ENCODE measurements at places on chromosomes 13 and 19. TPM values are rescaled to one million over a fixed set of nuclear protein-coding genes. Genes with fewer than 3 reads are reported as not detected.

TSKS gene
- total RNA-seq, result 0.52 TPM

CYP2A6 gene
- not detected for total RNA-seq

IRGC gene
- not detected for total RNA-seq

SELENOV gene
- 3.1 TPM for total RNA-seq

DNA sequence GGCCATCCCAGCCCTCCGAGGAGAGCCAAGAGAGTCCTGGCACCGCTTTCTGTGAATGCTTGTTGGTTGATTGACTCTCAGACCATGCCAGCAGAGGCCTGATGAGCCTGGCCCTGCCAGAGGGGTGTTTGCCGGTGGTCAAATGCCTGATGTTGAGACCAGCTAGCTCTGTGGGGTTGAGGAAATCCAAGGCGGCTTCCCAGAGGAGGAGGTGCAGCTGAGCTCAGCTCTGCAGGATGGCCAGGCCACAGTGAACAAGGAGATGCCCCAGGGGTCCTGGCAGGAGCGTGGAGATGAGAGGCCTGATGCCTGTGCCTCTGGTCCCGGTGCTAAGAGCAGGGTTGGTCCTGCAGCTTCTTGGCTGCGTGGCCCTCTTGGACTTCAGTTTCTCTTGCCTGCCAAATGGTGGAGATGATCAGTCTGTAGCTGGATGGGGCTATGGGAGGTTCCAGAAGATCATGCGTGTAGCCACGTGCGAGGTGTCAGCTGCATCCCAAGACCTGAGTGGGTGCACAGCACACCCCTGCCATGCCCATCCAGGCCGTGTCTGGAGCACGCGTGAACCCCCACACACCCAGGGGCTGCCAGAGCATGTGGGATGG is 16.8 kb downstream of the NFIC start:
- no peak for DNase-seq

DNA sequence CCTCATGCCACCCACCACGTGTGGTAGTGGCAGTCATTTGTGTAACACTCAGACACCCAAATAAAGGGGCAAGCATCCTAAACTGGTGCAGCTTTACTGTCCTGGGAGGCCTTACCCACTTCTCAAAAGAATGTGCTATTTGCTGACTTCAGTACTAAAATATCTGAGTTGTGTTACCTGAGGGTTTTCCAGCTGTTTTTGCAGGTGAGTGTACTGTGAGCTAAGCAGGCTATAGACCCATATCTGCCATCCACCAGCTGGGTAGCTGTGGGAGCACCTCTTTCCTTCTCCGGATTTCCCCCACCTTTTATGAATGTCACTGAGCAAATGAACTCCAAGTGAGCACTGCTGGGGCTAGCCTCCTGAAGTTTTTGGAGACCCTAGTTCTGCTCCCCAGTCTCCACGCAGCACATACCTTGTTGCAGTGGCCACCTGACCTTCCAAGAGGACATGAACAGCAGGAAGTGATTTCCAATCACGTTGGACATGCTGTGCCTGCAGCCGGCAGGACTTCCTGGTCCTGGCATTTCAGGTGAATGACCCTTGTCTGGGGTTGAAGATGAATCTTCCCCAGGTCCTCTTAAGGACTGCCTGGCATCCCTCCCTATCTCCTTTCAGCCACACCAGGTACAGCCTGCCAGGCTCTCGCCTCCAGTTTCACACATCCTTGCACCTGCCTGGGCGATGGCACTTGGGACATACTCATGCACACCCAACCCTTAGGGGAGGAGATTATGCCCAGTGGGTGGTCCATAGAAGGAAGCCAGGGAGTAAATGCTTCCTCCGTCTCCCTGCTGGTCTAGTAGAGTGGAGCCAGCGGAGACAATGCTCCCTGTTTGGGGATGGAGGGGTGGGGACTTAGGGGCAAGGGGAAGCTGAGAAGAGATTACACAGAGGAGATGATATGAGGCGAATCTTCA is 109.5 kb upstream of the SPATA13 start:
- DNase-seq, result no peak

- no peak for DNase-seq
These were observed 880.6 kb downstream of the UQCRFS1 start for GRCh38 chr19:28332351-28332750.

- DNase-seq, result no peak
These were observed 15.8 kb downstream of the GRIK5 start for GRCh38 chr19:42054205-42054604.

DNA sequence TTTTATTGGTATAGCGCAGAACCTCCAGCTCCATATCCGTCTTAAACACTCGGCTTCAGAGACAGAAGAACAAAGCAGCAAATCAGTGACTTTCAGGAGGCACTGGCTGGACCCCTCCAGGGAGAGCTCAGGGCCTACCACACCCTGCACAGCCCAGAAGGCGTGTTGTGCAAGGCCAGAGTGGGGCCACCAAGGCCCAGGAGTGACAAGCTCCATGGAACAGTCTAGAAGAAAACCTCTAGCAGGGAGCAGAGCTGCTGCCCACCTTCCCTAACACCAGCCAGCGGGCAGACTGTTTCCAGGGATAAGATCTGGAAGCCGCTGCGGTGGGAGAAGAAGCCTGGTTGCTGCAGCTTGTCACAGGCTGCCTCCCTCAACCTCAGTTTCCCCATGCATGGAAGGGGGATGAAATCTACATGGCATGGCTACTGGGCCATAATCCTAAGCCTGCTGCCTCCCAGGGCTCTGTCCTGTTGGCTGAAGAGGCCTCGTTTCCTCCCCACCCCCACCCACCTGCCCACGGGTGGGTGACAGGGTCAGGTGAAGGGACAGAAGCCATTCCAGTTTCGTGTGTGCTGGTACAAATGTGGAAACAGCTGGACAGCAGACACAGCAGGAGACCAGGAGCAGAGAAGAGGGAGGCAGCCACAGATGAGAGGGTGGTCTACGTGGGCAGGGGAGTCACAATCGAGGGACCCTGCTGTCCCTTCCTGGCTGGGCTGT is 57.4 kb downstream of the PEPD start:
- no peak for DNase-seq

DNA sequence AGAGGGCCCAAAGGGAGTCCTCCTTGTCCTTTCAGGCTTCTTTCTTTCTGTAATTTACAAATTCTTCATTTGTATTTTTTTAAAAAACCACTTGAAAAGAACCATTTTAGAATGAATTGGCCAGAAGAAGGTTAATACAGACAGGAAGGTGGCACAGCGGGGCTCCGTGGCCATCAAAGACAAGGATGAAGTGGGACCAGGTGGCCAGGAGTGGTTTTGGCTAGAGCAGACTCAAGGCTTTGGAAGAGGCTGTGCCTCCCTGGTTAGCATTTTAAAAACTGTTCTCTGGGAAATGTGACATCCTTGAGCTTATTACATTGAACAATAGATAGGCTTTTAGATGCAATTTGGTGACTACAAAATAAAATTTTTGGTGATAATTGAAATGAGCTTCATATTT is 48.4 kb downstream of the ATP8A2 start:
- DNase-seq, result no peak

DNA sequence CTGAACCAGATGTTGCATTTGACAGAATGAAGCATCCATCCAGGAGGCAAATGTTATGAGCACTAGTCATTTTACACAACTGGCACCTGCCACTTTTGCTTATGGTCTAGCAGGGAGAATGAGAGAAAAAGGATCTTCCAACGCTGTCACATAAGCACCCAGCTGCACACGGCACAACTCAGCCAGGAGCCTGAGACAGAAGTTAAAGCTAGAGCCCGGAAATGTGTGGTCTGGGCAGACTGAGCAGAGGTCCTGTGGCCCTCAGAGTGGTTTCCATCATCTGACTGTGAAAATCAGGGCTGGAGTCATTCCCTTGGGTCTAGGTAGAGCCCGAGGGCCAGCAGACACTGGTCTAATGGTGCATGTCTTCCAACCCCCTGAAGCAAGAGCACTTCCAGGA is 78.4 kb upstream of the XPO4 start:
- DNase-seq, result no peak

- DNase-seq, result no peak
These were observed 11.4 kb upstream of the RFXAP start for GRCh38 chr13:36807616-36808015.

GRCh38 chr19:31604493-31605040 is 255.3 kb upstream of the TSHZ3 start:
- no peak for DNase-seq

DNA sequence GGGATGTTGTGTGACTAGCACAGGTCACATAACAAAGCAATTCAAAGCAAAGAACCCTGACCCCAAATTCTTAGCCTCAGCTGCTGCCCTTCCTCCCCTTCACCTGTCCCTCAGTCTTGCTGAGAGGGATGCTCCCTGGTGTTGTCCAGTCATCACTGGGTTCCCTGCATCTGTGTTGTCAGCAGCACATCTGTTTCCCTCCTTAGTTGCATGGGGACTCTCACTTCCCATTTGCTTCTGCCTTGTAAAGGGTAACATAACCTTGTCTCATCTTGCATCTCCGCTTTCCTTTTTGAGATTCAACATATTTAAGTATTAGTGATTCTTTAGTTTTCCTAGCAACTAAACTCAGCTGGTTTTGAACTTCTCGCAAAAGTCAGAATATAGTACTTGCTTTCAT is 54.0 kb downstream of the SPATA13 start:
- DNase-seq, result no peak

- peak; percentile 44 for DNase-seq
These were observed 107.5 kb downstream of the KLF12 start for GRCh38 chr13:74026753-74027152.

GRCh38 chr13:94254737-94255136 is 224.7 kb downstream of the DCT start:
- no peak for DNase-seq

GRCh38 chr13:53151336-53152056 is 122.9 kb downstream of the OLFM4 start:
- DNase-seq, result peak; percentile 65

DNA sequence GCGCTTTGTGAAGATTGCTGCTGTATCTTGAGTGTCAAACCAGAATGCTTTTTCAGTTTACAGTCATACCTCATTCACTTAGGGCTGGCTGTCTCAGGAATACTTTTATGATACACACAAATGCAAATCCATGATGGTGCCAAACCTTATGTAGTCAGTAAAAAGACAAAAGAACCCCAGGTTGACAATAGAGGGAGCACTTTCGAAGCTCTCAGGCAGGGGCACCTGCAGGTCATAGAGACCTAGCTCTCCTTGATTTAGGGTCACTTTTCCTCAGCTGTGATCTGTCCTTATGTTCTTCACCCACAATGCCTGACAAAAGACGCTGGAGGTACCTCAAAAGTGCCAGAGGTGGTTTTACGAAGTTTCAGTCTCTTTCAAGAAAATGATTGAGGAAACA is 172.2 kb downstream of the DNAJC15 start:
- peak; percentile 25 for DNase-seq

DNA sequence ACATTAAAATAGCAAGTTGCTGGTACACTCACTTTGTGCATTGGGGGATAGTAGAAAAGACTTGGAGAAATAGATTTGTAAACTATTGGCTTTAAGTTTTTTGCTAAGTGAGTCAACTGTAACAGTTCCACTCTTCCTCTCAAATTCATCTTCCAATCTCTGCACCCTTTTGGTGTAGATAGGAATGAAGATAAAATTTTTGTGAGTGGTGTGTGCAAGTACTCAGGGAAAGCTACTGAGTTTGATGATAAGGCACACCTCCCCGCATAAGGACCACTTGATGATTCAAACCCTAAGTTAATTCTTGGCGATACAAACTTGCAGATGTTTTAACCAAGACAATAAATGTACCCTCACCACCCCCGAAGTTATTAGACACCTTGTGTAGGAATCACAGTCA is 168.3 kb upstream of the SLITRK1 start:
- no peak for DNase-seq

GRCh38 chr19:48862827-48863226 is 5.6 kb downstream of the PLEKHA4 start:
- DNase-seq, result no peak

DNA sequence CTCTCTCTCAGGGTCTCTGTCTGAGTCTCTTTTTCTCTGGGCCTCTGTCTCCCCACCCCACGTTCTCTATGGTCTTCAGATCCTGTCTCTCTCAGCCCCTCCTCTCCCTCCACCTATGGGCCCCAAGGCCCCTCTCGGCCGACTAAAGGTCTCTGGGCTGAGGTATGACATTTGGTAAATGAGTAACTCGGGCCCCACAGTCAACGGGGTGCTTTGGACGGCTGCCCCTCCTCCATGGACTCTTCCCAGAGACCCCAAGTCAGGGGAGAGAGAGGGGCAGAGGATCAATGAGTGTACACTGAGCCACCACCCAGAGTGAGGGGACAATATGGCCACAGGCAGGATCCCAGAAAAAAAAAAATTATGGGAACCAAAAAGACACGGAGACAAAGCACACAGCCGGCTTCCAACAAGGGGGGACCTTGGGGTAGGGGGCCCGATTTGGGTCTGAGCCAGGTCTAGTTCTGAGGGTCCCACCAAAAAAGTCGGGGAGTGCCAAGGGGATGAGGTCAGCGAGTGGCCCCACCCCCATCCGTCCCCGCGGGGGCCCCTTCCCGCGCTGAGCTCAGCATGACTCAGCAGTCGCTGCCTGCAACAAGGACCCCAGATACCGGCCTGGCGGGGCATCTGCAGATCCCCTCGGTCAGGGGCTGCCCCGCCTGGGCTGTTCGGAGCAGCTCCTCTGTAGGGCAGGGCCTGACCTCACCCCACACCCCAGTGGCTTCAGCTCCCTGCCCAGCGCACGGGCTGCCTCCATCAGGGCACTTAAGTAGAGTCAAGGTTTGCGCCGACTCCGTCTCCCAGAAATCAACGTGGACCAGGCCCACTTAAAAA is 1.5 kb upstream of the FTL start:
- DNase-seq, result peak; percentile 94

DNA sequence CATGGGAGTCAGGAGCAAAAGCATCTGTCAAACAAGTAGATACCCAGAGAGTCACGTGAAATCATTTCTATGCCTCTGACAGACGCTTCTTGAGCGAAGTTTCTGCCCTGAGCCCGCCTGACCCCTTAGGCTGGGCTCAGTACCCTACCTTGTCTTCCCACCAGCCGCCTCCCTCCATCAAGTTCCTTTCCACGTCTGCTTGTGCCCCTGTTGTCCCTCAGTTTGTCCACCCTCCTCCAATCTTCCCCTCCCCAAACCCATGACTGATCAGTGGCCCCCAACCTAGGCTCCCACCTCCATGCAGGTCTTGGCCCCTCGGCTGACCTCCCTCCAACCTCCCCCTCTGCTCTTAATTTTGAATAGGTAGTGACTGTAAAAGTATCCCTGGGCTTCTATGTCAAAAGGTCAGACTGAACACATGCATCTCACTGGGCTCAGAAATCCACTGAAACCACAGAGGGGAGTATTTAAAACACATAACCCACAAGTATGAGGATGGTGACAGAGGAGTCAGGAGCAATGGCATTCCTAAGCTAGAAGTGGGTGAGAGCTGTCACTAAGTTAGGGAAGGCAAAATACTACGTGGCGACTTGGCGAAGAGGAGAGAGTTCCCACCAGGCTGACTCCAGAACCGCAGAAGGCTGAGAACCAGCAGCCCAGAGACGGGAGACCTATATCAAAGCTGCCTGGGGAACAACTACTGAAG is 1.7 kb upstream of the ZNF446 start:
- DNase-seq, result no peak
